MM.1S (cell line): ENCODE measurements at places on chromosomes 11 and 22.

GRCh38 chr11:8871171-8871775, 39.7 kb upstream of the AKIP1 start:
- DNase-seq = no peak

GRCh38 chr11:4704790-4705334, 278 bp downstream of the MMP26 start:
- DNase-seq = no peak

GRCh38 chr11:68903288-68904247, at the start of the genes IGHMBP2 and MRPL21:
Gene IGHMBP2 (plus strand): TSS chr11:68903891. CDS start chr11:68903953, 62 bp downstream.
Gene MRPL21 (minus strand): TSS chr11:68903832. CDS start chr11:68903810, 22 bp downstream.
- DNase-seq = peak; percentile 75

GRCh38 chr11:100663583-100663982, 23.5 kb upstream of the ARHGAP42 start:
- no peak for DNase-seq

DNA sequence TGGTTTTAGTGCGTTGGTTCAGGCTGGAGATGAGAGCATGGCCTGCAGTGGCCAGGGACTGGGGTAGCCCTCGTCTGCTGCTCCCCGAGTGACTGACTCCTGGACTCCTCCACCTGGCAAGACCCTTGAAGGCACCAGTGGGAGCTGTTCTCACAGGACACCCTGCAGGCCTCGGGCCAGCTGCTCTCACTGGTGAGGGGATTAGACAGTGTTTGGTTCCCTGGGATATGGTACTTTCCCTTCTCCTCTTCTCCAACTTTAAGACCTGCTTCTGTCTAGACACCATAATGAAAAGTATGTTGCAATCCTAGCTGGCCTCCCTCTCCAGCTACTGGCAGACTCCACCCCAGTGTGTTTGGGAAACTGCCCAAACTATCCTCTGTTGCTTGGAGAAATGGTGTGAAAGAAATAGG, 168.8 kb upstream of the CADM1 start:
- DNase-seq = no peak

- DNase-seq = no peak
Observed at GRCh38 chr11:854601-855329, 12.1 kb downstream of the TSPAN4 start.

DNA sequence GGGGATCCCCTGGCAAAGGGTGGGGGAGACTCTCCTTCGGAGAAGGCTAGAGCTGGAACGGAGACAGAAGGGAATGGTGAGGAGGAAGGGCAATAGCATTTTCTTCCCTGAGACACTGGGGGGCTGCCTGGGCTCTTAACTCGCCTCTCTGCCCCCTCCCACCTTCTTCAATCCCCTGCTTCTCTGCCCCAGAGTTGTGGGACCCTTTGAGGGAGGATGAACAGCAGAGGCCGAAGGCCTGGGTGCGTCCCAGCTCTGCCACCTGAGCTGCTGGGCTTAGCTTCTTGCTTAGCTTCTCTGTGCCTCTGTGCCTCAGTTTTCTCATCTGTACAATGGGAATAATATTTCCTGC, 72.4 kb downstream of the RTL6 start:
- DNase-seq = no peak

- DNase-seq = no peak
Observed at GRCh38 chr22:20131597-20131858, at the start of gene ZDHHC8. Gene ZDHHC8 (plus strand): TSS chr22:20131804. CDS start chr22:20131948, 144 bp downstream.

DNA sequence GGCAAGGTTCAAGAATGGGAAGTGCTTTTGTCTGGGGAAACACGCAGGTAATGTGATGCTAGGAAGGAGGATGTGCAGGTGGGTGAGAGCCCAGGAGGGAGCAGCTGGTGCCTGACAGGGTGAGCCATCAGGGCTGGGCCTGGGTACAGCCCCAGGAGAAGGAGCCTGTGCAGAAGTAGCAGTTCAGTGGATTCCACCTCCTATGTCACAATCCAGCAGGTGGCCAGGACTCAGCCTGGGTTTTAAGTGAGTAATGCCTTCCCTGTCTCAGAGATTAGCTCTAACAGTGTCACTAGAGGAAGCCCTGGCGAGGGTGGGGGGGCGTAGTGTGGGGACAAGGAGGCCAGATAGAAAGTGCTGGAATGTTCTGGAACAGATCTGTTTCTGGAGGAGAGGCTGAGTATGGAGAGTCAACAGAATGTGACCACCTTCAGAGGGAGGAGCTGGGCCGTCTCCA, 8.1 kb downstream of the RIC8A start:
- DNase-seq = no peak

DNA sequence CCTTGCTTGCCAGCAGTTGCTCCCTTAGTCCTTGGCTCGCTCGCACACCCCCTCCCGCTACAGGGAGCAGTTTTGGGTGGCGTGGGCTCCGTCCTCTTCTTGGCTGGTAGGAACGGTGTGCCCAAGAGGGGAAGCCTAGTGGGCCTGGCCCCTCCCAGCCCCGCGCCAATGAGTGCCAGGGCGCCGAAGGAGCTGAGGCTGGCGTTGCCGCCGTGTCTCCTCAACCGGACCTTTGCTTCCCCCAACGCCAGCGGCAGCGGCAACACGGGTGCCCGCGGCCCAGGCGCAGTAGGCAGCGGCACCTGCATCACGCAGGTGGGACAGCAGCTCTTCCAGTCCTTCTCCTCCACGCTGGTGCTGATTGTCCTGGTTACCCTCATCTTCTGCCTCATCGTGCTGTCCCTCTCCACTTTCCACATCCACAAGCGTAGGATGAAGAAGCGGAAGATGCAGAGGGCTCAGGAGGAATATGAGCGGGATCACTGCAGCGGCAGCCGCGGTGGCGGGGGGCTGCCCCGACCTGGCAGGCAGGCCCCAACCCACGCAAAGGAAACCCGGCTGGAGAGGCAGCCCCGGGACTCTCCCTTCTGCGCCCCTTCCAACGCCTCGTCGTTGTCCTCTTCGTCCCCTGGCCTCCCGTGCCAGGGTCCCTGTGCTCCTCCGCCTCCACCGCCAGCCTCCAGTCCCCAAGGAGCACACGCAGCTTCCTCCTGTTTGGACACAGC, 1.6 kb downstream of the C11orf87 start:
- no peak for DNase-seq

GRCh38 chr22:42490243-42490832, 29.3 kb downstream of the RRP7A start:
- DNase-seq = no peak

DNA sequence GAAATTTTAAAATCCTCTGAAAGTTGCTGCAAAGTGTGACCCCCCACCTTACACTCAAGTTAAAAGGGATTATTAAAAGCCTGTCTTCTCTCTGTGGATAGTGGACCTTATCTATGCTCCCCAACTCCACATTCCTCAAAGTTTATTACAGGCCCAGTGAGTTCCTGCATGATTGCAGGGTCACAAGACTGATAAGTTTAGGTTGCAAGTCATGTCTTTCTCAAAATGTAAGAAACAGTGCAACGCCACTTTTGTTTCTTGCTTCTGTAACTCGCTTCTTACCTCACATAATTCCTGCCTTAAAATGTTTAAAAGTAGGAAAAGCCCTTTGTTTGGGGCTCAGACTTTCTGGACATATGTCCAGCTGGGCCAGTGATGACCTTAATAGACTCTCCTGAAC, 38.4 kb upstream of the GLYAT start:
- no peak for DNase-seq

DNA sequence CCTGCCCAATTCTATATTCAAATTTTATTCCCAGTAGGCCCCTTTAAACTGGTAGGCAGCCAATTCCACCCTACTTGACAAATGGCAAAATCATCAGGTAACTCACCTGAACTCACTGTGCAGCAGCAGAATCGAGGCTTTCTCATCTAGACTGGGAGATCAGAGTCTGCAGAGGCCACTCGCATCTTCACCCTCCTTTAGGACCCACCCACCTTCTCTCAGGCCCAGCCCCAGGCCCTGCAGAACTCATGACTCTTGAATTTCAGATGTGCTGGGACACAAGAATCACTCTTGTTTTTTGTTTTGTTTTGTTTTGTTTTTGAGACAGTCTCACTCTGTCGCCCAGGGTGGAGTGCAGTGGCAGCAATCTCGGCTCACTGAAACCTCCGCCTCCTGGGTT, 38.8 kb downstream of the MICAL3 start:
- no peak for DNase-seq

DNA sequence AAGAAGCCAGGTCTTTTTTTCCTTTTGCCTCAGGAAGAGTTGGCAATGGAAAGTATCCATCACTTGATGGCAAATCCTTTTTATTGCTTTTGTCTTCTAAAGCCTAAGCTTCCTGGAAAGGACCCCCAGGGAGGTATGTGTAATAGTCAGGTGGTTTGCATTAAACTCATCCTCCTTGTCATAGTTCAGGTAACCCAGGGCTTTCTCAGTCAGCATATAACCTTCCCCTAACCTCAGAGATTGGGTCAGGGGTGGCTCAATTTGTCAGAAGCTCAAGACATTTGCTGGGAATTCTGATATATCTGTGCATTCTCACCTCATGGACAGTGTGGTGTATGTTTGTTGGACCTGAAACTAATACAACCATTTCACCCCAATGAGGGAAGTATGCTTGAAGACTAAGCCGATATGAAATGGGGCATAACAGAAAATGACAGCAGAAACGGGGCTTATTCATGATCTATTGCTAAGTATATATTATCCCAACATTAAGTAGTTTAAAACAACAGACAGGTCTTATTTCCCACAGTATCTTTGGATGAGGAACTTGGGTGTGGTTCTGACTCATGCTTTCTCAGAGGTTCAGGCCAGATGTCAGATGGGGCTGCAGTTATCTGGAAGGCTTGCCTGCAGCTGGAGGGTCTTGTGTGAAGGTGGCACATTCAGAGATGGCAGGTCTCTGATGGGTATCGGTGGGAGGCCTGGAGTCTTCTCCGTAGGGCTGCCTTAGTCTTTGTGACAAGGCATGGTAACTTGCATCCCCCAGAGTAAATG, 135.8 kb upstream of the SPON1 start:
- no peak for DNase-seq

DNA sequence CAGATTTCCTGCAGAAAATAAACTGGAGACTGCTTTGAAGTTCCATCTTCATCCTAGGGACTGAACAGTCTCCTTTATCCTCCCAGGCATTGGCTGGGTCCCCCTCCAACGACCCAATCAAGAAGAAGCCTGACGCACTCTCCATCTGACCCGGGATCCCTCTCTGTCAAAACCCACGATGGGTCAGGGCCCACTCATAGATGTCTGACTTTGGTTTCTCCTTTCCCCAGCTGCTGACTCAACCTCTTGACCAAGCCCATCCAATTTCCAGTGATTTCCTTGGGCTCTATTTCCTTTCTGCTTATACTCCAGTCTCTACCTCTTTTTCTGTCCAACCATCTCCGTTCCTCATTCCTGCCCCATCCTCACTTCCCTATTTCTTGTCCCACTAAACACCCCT, 189.7 kb downstream of the MIAT start:
- no peak for DNase-seq

DNA sequence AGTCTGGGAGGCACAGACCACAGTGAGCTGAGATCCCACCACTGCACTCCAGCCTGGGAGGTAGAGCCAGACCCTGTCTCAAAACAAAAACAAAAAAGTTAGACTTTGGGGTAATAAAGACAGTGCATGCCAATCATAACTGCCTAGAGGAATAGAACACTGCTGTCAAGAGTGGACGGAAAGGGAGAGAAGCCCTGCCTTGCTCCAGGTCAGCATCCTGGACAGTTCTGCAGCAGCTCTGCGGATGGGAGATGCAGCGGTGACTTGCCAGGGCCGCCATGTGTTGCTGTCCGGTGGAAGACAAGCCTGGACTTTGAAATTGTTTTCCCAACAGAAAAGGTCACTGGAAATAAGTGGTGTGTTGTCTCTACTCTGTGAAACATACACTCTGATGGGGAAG, 618.2 kb downstream of the TBC1D22A start:
- no peak for DNase-seq

GRCh38 chr11:47010179-47010578, 73.6 kb downstream of the CSTPP1 start:
- DNase-seq = no peak

- no peak for DNase-seq
Observed at GRCh38 chr11:76786441-76787014, 3.4 kb downstream of the TSKU start.

DNA sequence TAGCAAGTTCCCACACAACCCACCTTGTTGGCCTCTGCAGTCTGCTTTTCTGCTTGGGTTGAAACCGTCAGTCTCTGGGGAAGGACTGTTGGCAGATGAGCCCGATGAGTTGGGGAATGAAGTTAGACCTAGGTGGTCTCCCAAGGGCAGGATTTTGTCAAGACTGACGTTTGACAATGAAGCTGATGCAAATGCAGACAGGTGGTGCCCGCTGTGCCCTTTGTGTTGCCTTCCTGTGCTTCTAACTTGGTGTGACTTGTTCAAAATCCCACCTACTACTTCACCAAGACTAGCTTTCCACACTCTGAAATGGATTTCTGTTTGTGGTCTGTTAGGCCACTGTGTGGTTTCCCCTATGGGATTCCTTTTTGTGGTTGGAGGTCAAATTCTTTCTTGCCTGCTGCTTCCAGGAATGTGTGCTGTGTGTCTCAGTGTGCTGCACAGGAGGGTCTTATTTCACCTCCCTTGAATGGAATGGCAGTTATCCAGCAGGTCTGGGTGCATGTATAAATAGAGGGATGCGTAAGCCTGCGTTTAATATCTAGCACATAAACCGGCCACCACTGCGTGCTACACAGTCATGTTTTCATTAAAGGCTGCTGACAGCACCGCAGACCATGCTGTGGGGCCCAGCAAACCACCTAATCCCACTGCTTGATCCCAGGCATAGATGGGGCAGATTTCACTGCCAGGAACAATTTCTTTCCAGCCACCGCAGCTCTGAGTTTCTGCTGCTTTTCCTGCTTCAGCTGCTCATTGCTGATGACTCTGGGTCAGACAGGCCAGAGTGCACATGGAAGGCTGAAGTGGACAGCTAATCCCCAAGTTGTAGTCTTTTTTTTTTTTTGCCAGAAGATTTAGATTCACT, 44.8 kb downstream of the ADAMTS8 start:
- no peak for DNase-seq

DNA sequence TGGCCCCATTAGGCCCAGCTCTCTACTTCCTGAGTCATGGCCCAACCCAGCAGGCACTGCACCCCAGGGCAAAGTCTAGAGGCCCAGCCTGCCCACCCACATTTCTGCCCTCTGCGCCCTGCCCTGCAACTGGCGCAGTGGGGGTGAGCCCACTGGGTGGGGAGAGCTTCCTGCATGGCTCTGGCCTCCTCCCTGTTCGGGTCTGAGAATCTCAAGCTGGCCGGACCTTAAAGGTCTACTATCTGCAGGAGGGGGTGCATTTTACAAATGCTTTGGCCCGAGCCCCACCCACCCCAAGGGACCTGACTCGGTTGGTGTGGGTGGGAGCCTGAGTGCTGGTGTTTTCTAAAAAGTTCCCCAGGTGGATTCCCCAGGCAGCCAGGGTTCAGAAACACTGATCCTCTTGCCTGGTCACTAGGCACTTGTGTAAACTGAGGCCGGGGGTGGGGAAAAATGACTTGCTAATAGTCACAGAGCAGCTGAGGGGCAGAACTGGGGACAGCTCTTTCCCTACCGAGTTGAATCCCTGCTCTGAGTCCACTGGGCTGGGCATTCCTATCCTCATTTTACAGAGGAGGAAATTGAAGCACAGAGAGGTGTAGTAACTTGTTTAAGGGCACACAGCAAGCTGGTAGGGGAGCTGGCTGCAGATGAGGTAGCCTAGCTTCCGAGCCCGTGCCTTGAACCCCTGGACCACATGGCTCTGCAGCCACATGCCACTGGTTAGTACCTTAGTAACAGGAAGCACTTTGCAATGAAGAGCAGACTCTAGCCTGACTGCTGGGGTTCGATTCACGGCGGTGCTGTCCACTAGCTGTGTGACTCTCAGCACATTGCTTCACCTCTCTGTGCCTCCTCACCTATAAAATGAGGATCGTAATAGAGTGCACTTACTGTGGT, 36.3 kb downstream of the CD82 start:
- DNase-seq = no peak
